CD8-positive, alpha-beta memory T cell (primary cell): ENCODE measurements at places on chromosomes 2 and 18. TPM values are rescaled to one million over a fixed set of nuclear protein-coding genes. Genes with fewer than 3 reads are reported as not detected.
A peak's percentile ranks its signal among the peaks of the same experiment; 100 is the strongest.

The RUFY4 gene
- total RNA-seq: not detected

- DNase-seq: no peak
- H3K36me3 ChIP-seq: no peaks in the 10 kb centered on the region
- H3K27me3 ChIP-seq: no peaks in the 10 kb centered on the region
- H3K27ac ChIP-seq: no peak overlapping the region
- H3K4me3 ChIP-seq: no peak overlapping the region
- no peaks in the 10 kb centered on the region for H3K4me1 ChIP-seq
Measured at GRCh38 chr2:46208766-46209165, 88.4 kb upstream of the EPAS1 start.

DNA sequence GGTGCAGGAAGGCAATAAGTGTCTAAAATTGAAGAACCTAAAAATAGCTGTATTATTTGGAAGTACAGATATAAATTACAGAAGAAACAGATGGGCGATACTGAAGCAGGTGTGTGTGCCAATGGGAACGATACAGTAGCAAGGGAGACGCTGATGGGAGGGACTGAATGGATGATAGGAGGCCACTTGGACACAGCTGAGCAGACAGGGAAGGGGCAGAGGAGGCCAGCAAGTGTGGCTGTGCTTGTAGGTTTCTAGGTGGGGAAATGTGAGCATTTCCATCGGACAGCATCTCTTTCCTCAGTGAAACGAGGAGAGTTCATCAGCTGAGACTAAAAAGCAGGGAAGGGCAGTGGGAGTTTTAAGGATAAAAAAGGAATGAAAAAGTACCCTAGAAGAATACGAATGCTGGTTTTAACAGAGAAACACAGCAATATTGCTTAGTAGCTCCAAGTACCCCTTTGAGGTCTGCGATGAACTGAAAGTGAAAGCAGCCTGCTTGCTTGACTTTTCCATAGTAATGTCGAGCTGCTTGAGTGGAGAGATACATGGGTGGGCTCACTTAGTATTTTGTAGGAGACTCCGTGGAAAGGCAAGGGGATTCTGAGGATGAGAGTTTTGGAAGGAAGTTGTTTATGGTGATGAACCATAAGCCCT, 91.7 kb upstream of the EPC2 start:
- no peaks in the 10 kb centered on the region for H3K36me3 ChIP-seq
- DNase-seq: peak; percentile 14
- no peaks in the 10 kb centered on the region for H3K27me3 ChIP-seq
- peak overlapping the region; percentile 82 for H3K4me3 ChIP-seq

GRCh38 chr2:46540496-46541331, 61.3 kb downstream of the TMEM247 start:
- H3K27ac ChIP-seq: no peak overlapping the region
- peak overlapping the region; percentile 59 for H3K4me3 ChIP-seq
- H3K36me3 ChIP-seq: no peaks in the 10 kb centered on the region
- H3K27me3 ChIP-seq: no peaks in the 10 kb centered on the region

DNA sequence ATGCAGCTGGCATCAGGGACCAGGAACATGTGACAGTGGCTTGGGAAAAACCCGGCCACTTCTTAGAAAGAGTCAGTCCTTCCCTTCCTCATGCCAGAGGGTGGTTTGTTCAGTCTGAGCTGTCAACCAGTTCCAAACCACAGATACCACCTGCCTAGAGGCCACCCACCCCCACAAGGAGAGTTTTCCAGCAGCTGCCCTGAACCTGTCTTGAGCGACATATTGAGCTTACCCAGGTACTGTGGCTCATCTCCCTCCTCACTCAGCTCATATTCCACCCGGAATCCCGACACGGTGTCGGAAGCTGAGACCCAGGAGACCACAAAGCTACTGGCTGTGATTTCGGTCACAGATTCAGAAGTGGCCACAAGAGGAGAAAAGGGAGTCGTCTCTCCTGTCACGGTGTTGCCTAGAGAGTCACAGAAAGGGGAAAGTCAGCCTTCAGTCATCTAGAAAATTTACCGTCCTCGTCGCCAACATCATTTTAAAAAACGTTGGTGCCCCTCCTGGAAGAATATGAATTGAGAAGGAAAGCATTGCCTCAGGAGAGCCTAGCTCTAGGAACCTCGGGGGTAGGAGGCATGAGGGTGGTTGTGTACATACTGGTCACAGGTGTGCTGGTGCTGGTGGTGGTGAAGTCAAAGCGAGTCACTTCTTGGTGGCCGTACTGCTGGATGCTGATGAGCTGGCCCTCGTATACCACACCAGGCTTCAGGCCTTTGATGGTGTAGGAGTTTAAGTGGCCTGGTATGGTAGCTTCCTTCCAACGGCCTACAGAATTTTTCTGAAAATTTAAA, 26.3 kb downstream of the FN1 start:
- H3K4me3 ChIP-seq: no peak overlapping the region
- H3K4me1 ChIP-seq: no peaks in the 10 kb centered on the region
- DNase-seq: no peak
- H3K27me3 ChIP-seq: no peaks in the 10 kb centered on the region
- no peaks in the 10 kb centered on the region for H3K36me3 ChIP-seq
- no peak overlapping the region for H3K27ac ChIP-seq

DNA sequence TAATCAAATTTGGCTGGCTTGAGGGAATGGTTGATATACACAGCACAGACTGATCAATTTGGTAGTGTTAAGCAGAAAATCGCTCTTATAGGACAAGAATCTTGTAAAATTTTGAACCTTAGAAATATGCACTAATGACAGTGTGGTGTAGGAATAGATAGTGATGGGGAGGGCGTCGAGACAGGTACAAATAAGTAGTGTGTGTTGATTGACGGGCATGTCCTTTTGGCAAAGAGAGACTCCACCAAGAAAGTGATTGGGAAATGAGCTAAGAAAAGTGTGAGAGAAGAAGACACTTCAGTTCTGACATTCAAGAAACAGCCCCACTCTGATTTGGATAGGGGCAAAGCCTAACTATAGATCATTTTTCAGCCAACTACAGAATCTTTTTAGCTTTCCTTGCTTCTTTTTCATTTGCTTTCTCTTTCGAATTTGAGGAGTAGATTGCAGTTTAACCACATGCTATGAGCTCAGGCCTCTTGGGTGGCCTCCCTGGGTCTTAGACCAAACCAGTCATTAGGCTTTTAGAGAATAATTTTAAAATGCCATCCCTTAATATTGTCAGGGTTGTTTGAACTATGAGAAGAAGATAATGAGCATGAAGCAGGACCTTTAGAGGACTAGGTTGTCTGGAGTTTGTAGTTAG, 127.1 kb downstream of the CERS6 start:
- H3K4me3 ChIP-seq: no peak overlapping the region
- H3K36me3 ChIP-seq: no peaks in the 10 kb centered on the region
- peaks cover 46% of the 10 kb centered on the region for H3K4me1 ChIP-seq
- DNase-seq: no peak
- H3K27me3 ChIP-seq: no peaks in the 10 kb centered on the region

The ST8SIA5 gene
- total RNA-seq: not detected

- no peak for DNase-seq
- no peaks in the 10 kb centered on the region for H3K27me3 ChIP-seq
- H3K4me1 ChIP-seq: no peaks in the 10 kb centered on the region
- no peak overlapping the region for H3K27ac ChIP-seq
- H3K36me3 ChIP-seq: no peaks in the 10 kb centered on the region
Measured at GRCh38 chr2:33375054-33375453, 101.4 kb upstream of the RASGRP3 start.

- H3K27me3 ChIP-seq: peaks cover 23% of the 10 kb centered on the region
- H3K27ac ChIP-seq: no peak overlapping the region
- no peaks in the 10 kb centered on the region for H3K36me3 ChIP-seq
- no peak overlapping the region for H3K4me3 ChIP-seq
- no peaks in the 10 kb centered on the region for H3K4me1 ChIP-seq
Measured at GRCh38 chr2:98348066-98348561, 1.9 kb downstream of the CNGA3 start.

The FAM136A gene
- 102 TPM for total RNA-seq

The TFCP2L1 gene
- 0.16 TPM for total RNA-seq

GRCh38 chr2:161596148-161596547, 28.1 kb upstream of the SLC4A10 start:
- no peak overlapping the region for H3K4me3 ChIP-seq
- no peak overlapping the region for H3K27ac ChIP-seq
- H3K4me1 ChIP-seq: peaks cover 6% of the 10 kb centered on the region
- no peaks in the 10 kb centered on the region for H3K27me3 ChIP-seq
- no peak for DNase-seq
- no peaks in the 10 kb centered on the region for H3K36me3 ChIP-seq

- H3K4me3 ChIP-seq: no peak overlapping the region
- H3K27me3 ChIP-seq: no peaks in the 10 kb centered on the region
- H3K27ac ChIP-seq: no peak overlapping the region
- H3K36me3 ChIP-seq: no peaks in the 10 kb centered on the region
- no peaks in the 10 kb centered on the region for H3K4me1 ChIP-seq
Measured at GRCh38 chr2:157572725-157573124, 55.9 kb downstream of the ACVR1C start.

The ING5 gene
- total RNA-seq: 48.4 TPM

GRCh38 chr18:8882632-8883408, 177.5 kb downstream of the MTCL1 start:
- H3K4me1 ChIP-seq: no peaks in the 10 kb centered on the region
- H3K27ac ChIP-seq: no peak overlapping the region
- DNase-seq: no peak

GRCh38 chr2:170101789-170102188, 76.2 kb upstream of the MYO3B start:
- no peaks in the 10 kb centered on the region for H3K36me3 ChIP-seq
- no peak for DNase-seq
- no peak overlapping the region for H3K27ac ChIP-seq
- no peaks in the 10 kb centered on the region for H3K27me3 ChIP-seq

The SCN9A gene
- total RNA-seq: not detected

- H3K27ac ChIP-seq: no peak overlapping the region
- H3K4me3 ChIP-seq: no peak overlapping the region
- H3K27me3 ChIP-seq: no peaks in the 10 kb centered on the region
- no peaks in the 10 kb centered on the region for H3K4me1 ChIP-seq
- DNase-seq: no peak
- H3K36me3 ChIP-seq: no peaks in the 10 kb centered on the region
Measured at GRCh38 chr2:201329409-201329808, 27.7 kb downstream of the FLACC1 start.

GRCh38 chr2:3174626-3175567, 202.7 kb downstream of the EIPR1 start:
- no peaks in the 10 kb centered on the region for H3K27me3 ChIP-seq
- no peaks in the 10 kb centered on the region for H3K36me3 ChIP-seq
- no peak for DNase-seq
- no peak overlapping the region for H3K27ac ChIP-seq

The RAX gene
- not detected for total RNA-seq

The TAF1B gene
- 24.3 TPM for total RNA-seq

DNA sequence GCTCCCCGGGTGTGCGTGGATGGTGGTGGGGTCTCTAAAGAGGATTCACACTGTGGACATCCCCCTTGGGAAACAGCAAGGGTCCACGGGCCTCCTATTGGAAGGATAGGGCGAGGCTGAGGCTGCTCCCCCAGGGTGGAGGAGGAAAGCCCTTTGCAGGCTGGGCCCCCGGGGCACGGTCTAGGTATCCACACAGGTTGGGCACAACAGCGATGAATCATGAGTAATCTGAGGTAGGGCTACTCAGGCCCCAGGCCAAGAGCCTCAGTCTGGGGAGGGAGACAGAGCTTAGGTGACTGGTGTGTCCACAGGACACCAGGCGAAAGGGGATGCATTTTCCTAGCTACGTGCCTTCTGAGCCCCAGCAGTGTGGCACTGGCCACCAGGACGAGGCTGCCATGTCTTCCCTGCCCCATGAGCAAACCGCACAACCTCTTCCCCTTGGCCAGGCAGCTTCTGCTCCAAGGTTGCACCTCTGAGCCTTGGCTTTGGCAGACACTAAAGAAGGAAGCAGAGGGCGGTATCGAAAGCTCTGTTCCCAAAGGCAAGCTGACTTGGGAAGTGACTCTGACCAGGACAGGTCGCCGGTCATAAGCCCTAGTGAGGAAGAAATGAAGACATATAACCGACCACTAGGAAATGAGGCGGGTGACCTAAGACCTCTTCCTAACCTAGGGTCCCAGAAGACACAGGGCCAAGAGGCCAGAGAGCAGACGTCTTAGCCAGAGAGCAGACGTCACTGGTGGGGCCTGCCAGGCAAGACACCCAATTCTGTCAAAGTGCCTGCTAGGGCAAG, 14.6 kb upstream of the SEMA4C start:
- no peak overlapping the region for H3K4me3 ChIP-seq
- peaks cover 16% of the 10 kb centered on the region for H3K4me1 ChIP-seq
- H3K27me3 ChIP-seq: no peaks in the 10 kb centered on the region
- H3K27ac ChIP-seq: no peak overlapping the region
- no peaks in the 10 kb centered on the region for H3K36me3 ChIP-seq
- DNase-seq: no peak

DNA sequence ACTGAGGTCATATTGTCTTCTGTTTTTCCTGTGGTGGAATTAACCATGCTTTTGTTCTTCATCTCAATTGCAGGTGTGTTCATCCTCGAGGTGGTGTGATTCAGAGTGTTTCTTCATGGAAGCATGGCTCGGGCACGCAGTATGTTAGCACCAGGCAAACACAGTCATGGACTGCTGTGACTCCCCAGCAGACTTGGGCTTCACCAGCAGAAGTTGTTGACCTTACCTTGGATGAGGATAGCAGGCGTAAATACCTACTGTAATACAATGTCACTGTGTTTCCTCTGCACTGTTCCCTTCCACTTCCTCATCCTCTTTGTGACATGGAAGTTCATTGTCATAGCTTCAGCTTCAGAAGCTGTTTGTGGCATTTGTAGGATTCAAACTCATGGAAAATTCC, 158.7 kb downstream of the HAUS1 start:
- H3K27me3 ChIP-seq: no peaks in the 10 kb centered on the region
- H3K27ac ChIP-seq: no peak overlapping the region
- no peak overlapping the region for H3K4me3 ChIP-seq
- H3K4me1 ChIP-seq: no peaks in the 10 kb centered on the region
- DNase-seq: no peak

DNA sequence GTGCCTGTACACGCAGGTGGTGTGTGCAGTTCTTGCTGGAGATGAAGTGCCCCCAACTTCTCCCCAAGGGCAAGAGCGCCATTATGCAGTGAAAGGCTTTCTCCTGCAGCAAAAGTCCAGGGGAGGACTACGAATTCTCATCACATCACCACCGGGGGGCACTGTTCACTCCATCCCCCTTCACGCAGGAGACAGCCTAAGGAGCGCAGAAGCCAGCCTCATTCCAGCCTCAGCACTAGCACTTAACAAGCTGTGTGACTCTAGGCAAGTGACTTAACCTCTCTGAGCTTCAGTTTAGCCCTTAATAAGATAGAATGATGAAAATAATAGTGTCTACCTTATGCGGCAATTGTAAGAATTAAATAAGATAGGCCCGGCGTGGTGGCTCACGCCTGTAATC, 32.3 kb downstream of the DNMT3A start:
- H3K4me3 ChIP-seq: no peak overlapping the region
- H3K36me3 ChIP-seq: peaks cover 14% of the 10 kb centered on the region
- H3K27ac ChIP-seq: no peak overlapping the region
- peaks cover 78% of the 10 kb centered on the region for H3K4me1 ChIP-seq

- H3K4me1 ChIP-seq: no peaks in the 10 kb centered on the region
- DNase-seq: peak; percentile 10
- no peak overlapping the region for H3K27ac ChIP-seq
- no peaks in the 10 kb centered on the region for H3K36me3 ChIP-seq
Measured at GRCh38 chr2:44392338-44392943, 30.7 kb downstream of the CAMKMT start.

The TLX2 gene
- total RNA-seq: 0.37 TPM

GRCh38 chr18:54608028-54608642, 17.1 kb downstream of the DYNAP start:
- no peaks in the 10 kb centered on the region for H3K4me1 ChIP-seq
- no peak overlapping the region for H3K27ac ChIP-seq
- no peaks in the 10 kb centered on the region for H3K27me3 ChIP-seq

- no peaks in the 10 kb centered on the region for H3K4me1 ChIP-seq
- no peak for DNase-seq
- no peak overlapping the region for H3K27ac ChIP-seq
- H3K4me3 ChIP-seq: no peak overlapping the region
- H3K27me3 ChIP-seq: no peaks in the 10 kb centered on the region
Measured at GRCh38 chr18:61869636-61870035, 23.2 kb downstream of the RNF152 start.
